MCF 10A (cell line): ENCODE measurements at places on chromosomes 7 and 10.
A peak's percentile ranks its signal among the peaks of the same experiment; 100 is the strongest.

- H3K27ac ChIP-seq: no peak overlapping the region
- no peak for DNase-seq
- H3K4me3 ChIP-seq: no peak overlapping the region
- H3K36me3 ChIP-seq: no peaks in the 10 kb centered on the region
- no peaks in the 10 kb centered on the region for H3K4me1 ChIP-seq
- H3K27me3 ChIP-seq: no peaks in the 10 kb centered on the region
These were observed 315.0 kb downstream of the CRPPA start for GRCh38 chr7:16106300-16106699.

DNA sequence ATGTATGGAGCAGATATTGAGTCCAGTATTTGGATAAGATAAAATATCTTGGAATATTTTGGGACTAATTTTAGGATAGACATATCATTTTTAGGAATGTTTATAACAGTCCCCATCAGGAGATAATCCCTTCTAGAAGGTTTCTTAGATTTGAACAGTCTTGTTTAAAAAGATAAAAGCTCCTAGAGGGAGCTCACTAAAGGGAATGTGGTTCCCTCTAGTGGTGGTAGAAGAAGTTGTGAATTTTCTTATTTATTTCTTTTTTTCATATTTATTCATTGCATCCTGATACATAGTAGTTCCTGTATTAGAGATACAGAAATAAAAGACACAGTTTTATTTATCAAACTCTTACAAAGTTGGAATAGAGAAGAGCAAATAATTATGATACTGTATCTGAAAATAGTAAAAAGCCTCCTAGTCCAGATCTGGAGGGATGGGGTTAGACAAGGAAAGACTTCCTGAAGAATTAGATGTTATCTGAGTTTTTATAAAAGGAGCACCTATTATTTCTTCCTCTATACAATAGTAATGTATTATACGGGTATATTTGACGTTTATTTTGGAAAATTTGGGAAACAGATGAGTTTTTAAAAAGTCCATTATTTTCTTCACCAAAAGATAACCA is 24.5 kb upstream of the KLF14 start:
- peaks cover 5% of the 10 kb centered on the region for H3K4me1 ChIP-seq
- no peak overlapping the region for H3K4me3 ChIP-seq
- H3K27me3 ChIP-seq: peaks cover 35% of the 10 kb centered on the region
- H3K27ac ChIP-seq: no peak overlapping the region

- H3K4me1 ChIP-seq: peaks cover 6% of the 10 kb centered on the region
- H3K36me3 ChIP-seq: no peaks in the 10 kb centered on the region
- DNase-seq: no peak
These were observed 8.0 kb upstream of the DMTF1 start for GRCh38 chr7:87144173-87144657.

GRCh38 chr7:44638611-44639557 is 32.5 kb downstream of the OGDH start:
- H3K4me1 ChIP-seq: peaks cover 48% of the 10 kb centered on the region
- peak; percentile 90 for DNase-seq
- H3K27me3 ChIP-seq: no peaks in the 10 kb centered on the region
- peak overlapping the region; percentile 59 for H3K4me3 ChIP-seq
- H3K27ac ChIP-seq: peak overlapping the region; percentile 98

- H3K27ac ChIP-seq: no peak overlapping the region
- no peaks in the 10 kb centered on the region for H3K4me1 ChIP-seq
- DNase-seq: no peak
- H3K36me3 ChIP-seq: no peaks in the 10 kb centered on the region
- H3K4me3 ChIP-seq: no peak overlapping the region
These were observed 328.9 kb downstream of the RPS24 start for GRCh38 chr10:78362406-78363022.

GRCh38 chr7:111525100-111525499 is 37.2 kb downstream of the IMMP2L start:
- H3K36me3 ChIP-seq: no peaks in the 10 kb centered on the region
- no peak overlapping the region for H3K4me3 ChIP-seq
- no peak for DNase-seq
- peaks cover 10% of the 10 kb centered on the region for H3K4me1 ChIP-seq
- H3K27me3 ChIP-seq: no peaks in the 10 kb centered on the region

GRCh38 chr7:127056202-127056601 is 196.5 kb downstream of the GRM8 start:
- no peaks in the 10 kb centered on the region for H3K4me1 ChIP-seq
- H3K4me3 ChIP-seq: no peak overlapping the region
- H3K27ac ChIP-seq: no peak overlapping the region
- no peak for DNase-seq
- H3K36me3 ChIP-seq: no peaks in the 10 kb centered on the region

GRCh38 chr7:91291902-91292301 is 27.7 kb downstream of the FZD1 start:
- H3K27ac ChIP-seq: no peak overlapping the region
- H3K4me1 ChIP-seq: no peaks in the 10 kb centered on the region
- H3K4me3 ChIP-seq: no peak overlapping the region
- H3K36me3 ChIP-seq: no peaks in the 10 kb centered on the region
- no peak for DNase-seq

GRCh38 chr10:97781618-97782331 is 10.0 kb upstream of the SFRP5 start:
- no peak overlapping the region for H3K4me3 ChIP-seq
- no peak overlapping the region for H3K27ac ChIP-seq
- H3K36me3 ChIP-seq: no peaks in the 10 kb centered on the region
- H3K4me1 ChIP-seq: no peaks in the 10 kb centered on the region
- H3K27me3 ChIP-seq: no peaks in the 10 kb centered on the region
- DNase-seq: no peak

DNA sequence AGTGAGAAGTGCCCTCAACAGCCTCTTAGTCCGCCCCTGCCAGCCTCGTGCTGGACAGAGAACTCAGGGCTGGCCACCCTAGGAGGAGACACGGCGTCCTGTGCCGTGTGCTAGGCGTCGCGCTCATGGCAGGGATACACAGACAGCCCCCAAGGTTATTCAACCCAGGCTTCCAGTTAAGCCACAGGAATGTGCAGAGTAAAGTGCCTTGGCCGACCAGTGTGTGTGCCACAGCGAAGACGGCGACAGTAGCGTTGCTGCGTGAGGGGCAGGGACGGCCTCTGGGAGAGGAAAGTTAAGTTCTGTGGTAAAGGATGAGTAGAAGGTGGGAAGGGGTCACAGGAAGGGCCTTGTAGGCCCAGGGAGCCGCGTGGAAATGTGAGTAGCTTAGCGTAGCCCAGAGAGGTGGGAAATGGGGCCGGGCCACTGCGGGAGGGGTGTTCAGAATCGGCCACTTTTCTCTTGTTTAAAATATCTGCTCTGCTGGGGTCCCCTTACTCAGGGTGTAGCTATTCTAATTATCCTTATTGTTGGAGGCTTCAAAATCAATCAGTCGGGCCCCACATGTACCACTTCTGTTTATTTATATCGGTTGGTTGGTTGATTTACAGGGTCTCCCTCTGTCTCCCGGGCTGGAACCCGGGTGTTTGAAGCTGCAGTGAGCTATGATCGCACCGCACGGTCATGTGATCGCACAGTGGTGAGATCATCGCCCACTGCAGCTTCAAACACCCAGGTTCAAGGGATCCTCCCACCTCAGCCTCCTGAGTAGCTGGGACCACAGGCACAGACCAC is 24.5 kb downstream of the TMEM120A start:
- peaks cover 27% of the 10 kb centered on the region for H3K36me3 ChIP-seq
- H3K27ac ChIP-seq: no peak overlapping the region
- no peaks in the 10 kb centered on the region for H3K27me3 ChIP-seq
- H3K4me1 ChIP-seq: no peaks in the 10 kb centered on the region
- no peak overlapping the region for H3K4me3 ChIP-seq
- DNase-seq: no peak

GRCh38 chr7:77537136-77537777 is at the start of gene PTPN12:
Gene PTPN12, plus strand, starts transcription at chr7:77537295. Its CDS starts 252 bp downstream, at chr7:77537547.
- H3K27me3 ChIP-seq: no peaks in the 10 kb centered on the region
- peak within 1 kb of the TSS; percentile 78 for H3K4me3 ChIP-seq
- peaks cover 14% of the 10 kb centered on the region for H3K4me1 ChIP-seq
- H3K27ac ChIP-seq: peak within 1 kb of the TSS; percentile 86
- H3K36me3 ChIP-seq: no peaks in the 10 kb centered on the region
- no peak for DNase-seq

DNA sequence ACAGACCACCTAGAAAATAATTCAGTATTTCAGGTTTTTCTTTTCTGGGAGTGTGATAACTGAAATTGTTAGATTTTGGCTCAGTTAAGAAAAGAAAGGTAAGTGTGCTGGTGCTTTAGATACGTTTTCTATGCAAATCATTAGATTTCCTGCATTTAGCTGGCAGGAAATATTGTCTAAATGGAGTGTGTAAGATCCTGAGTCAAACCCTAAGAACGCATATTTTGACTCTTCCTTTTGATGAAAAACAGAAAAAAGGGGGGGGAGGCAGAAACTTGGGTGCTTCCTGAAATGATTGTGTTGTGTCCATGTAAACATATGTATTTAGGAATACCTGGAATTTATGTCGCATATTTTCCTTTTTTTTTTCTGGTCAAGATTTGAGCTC is 1.2 kb downstream of the GRK5 start:
- H3K36me3 ChIP-seq: peaks cover 5% of the 10 kb centered on the region
- no peaks in the 10 kb centered on the region for H3K27me3 ChIP-seq
- no peak for DNase-seq
- peaks cover 11% of the 10 kb centered on the region for H3K4me1 ChIP-seq

GRCh38 chr10:110217662-110218008 is 10.2 kb downstream of the MXI1 start:
- no peaks in the 10 kb centered on the region for H3K27me3 ChIP-seq
- H3K27ac ChIP-seq: peak overlapping the region; percentile 94
- no peak for DNase-seq
- H3K36me3 ChIP-seq: no peaks in the 10 kb centered on the region
- H3K4me1 ChIP-seq: peaks cover 18% of the 10 kb centered on the region
